ENCODE measurements at places on chromosomes 16 and 17.

DNA sequence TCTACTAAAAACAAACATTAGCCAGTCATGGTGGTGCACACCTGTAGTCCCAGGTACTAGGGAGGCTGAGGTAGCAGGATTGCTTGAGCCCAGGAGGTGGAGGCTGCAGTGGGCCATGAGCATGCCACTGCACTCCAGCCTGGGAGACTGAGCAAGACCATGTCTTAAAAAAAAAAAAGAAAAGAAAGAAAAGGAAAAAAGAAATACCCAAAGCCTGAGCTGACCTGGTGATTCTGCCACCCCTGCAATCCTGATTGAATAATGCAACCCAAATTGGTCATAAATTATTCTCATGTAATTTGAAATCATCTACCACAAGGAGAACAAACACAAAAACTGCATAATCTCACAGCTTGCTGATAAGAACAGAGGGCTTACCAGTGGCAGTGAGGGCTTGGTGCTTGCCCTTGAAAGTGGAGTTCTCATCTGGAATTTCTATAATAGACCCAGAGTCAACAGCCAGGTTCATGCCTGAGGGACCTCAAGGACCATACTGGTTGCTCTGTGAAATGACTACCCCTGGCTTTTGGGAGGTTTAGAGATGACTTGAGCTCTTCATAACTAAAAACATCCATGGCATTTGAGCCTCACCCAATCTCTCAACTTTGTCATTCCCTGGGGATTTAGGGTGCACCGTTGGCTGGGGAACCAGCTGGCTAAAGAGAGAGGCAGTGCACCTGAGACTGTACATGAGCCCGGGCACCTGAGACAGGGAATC, 35.4 kb upstream of the TMC5 start:
- peak; percentile 70 for DNase-seq

DNA sequence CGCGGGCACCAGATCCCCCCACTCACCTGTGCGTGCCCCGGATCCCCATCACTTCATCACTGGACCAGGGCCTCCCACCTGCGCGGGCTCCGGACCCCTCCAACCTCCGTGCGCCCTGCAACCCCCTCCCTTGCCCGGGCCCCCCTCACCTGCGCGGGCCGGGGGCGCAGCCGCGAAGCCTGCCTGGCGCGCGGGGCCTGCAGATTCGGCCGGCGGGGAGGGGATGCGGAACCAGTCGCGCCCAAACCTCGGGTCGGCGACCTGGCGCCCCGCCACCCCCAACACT, 202 bp downstream of the CEP131 start:
- no peak for DNase-seq

- no peak for DNase-seq
Observed at GRCh38 chr17:52207796-52208195, 49.3 kb upstream of the CA10 start.

DNA sequence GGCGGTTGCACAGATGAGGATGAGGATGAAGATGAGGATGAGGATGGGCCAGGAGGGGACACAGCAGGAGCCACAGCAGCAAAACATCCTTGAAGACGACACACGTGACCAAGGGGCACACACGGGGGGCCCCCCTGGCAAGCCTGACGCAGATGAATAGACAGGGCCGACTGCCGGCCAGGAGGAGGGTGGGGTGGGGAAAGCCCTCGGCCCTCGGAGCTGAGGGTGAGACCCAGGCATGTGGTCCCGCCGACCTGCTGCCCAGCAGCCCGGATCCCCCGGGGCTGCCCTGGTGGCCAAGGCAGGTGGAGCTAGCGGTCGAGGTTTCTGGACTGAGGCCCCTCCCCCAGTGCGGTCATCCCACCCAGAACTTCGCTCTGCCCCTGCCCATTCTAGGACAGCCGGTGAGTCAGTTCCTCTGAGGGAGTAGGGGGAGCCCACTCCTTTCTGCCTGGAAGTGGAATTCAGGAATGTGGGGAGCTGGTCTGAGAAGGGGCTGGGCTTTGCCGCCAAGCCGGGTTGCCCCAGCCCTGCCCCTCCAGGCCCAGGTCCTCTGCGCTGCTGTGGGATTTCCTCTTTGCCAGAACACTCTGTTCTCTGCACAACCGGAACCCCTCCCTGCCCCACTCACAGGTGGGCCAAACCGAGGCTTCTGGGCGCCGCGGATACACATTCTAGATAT, 9.9 kb downstream of the CYGB start:
- peak; percentile 78 for DNase-seq

- DNase-seq = no peak
Observed at GRCh38 chr16:27692576-27692975, 142.6 kb downstream of the KATNIP start.

GRCh38 chr17:61323909-61324868, 75.5 kb upstream of the TBX2 start:
- DNase-seq = no peak

- no peak for DNase-seq
Observed at GRCh38 chr17:2933606-2934005, 129.8 kb downstream of the OR1D5 start.

- DNase-seq = no peak
Observed at GRCh38 chr17:14699574-14700185, 398.8 kb downstream of the HS3ST3B1 start.

- DNase-seq = no peak
Observed at GRCh38 chr16:21598701-21599121, 666 bp upstream of the METTL9 start.

DNA sequence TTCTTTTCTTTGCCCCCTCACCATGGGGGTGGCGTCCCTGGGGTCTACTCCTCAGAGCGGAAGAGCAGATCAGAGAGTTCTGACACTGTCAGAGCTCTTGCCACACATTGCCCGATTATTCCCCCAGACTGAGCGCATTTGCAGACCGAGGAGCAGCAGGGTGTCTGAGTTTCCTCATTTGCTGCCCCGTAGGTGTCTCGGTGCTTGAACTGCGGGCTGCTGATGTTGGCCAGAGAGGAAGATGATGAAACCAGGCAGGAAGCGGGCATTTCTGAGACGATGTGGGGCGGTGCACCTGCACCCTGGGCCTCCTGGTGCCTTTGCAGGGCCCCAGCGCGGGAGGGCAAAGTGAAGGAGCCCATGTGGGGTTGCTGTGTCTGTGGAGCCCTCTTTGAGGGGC, 55.2 kb downstream of the ARSG start:
- DNase-seq = peak; percentile 82

GRCh38 chr17:7591596-7591995, 1.7 kb upstream of the SOX15 start:
- DNase-seq = no peak

- DNase-seq = no peak
Observed at GRCh38 chr16:80449392-80449791, 91.4 kb upstream of the DYNLRB2 start.

Measured in upper lobe of left lung (tissue), 6 donors.